ENCODE measurements at places on chromosomes 7 and 10.

DNA sequence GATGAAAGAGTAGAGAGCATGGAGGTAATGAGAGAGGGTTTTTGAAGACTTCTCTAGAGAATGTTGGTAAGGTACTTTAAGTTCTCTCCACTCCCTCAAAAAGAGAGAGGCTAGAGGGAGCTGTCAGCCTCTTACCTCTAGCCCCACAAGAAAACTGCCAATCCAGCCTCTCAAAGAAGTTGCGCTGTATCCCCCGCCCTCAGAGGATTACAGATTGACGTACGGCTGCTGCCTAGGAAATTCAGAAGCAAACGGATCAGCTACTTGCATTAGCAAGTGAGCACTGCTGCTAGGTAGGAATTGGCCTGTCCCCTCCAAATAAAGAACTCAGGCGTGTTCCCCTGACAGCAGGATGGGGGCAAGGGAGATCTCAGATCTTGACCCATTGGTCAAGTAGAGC is 34.2 kb downstream of the TYW1B start:
- no peak for DNase-seq

DNA sequence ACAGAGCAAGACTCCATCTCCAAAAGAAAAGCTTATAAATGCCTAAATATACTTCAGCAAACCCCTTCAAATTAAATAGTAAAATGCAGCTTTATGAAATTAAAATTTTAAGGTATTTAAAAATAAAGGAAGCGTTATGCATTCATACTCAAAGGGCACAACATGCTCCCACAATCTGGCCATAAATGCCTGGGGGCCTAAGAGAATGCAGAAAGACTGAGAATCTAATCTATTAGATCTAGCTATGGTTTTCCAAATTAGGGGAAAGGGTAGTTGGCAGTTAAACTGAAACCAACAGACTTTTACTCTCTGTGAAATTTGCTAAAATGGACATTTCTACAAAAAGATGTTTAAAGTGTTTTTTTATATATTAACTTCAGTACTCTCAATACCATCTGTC is 40.6 kb downstream of the SORBS1 start:
- no peak for DNase-seq

DNA sequence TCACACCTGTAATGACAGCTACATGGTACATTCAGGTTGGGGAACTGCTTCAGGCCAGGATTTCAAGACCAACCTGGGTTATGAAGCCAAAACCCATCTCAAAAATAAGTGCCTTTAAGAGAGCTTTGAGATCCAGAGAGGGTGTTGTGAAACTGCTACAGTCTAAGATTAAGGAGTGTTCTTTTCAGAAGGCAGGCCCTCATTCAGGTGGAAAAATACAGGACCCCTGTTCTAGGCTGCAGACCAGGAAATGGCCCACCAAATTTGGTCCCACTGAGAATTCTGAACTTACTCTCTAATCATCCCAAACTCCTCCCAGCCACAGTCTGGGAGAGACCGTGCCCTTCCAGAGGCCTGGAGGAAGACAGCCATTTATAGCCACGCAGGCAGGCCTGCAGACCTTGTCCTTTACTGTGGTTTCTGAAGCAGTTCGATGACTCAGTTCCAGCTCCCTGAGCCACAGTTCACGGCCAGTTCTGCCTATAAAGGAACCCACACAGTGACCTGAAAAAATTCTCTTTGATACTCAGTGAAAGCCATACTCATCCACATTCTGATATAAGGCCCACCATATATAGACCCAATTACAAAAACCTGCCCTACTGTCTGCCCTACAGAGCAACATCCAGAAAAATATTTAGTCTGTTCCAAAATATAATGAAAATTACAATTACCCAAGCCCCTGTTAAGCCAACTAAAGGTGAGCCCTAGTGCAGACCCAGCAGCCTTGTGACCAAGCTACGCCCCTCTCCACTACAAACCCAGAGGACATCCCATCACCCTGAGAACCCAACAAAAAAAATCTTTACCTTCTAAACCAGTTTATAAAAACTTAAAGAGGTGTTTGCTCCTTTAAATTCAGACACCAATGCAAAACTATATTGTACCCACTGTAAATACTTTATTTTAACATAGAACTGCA is 21.2 kb downstream of the ZNF680 start:
- DNase-seq: no peak

GRCh38 chr7:3466261-3466660 is 165.2 kb downstream of the SDK1 start:
- DNase-seq: no peak

- DNase-seq: no peak
Observed at GRCh38 chr7:149500201-149500600, 2.6 kb upstream of the ZNF746 start.

- DNase-seq: no peak
Observed at GRCh38 chr7:18529239-18529638, 33.7 kb downstream of the HDAC9 start.

DNA sequence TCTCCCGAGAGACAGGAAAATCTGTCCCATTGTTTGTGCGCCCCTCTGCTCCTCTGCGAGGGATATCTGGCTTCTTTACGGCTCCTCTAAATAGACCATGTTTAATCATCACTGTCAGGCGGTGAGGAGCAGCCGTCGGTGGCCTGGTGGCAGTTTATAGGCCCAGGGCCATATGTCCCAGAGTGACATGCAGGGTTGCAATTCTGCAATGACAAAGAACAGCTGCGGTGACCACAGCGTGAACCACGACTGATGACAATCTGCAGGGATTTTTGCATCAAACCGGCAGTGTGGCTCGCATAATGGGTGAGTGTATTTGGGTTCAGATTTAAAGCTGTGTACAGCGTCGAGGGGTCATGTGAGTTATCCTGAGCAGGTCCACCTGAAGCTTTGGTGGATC is 41.5 kb downstream of the GATA3 start:
- no peak for DNase-seq

DNA sequence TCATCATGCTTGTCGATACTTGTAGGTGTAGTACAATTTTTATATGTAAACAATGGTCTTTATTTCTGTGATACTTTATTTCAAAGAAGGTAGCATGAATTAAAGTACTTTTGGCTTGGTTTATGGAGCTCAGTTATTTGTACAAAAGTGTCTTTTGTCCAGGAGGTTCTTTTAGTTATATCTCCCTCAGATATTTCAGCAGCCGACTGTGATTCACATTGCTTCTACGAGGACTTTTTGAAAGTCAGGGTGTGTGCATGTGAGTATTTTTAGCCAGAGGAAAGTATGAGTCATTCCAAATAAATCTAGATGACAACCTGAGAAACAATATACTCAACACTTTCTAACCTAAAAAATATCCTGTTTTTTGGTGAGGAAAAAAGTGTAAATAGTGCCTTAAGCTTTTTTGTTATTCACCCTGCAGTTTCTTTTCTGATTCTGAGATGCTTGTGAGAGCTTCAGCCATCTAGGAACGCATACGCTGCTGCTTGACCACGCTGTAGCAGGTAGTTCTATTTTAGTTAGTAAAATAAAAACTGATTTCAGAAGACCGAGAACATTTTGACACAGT is 595 bp upstream of the SUN1 start:
- no peak for DNase-seq

GRCh38 chr7:122546496-122546895 is 152.4 kb downstream of the RNF133 start:
- no peak for DNase-seq

- peak; percentile 5 for DNase-seq
Observed at GRCh38 chr10:121886997-121887622, 40.7 kb downstream of the ATE1 start.

DNA sequence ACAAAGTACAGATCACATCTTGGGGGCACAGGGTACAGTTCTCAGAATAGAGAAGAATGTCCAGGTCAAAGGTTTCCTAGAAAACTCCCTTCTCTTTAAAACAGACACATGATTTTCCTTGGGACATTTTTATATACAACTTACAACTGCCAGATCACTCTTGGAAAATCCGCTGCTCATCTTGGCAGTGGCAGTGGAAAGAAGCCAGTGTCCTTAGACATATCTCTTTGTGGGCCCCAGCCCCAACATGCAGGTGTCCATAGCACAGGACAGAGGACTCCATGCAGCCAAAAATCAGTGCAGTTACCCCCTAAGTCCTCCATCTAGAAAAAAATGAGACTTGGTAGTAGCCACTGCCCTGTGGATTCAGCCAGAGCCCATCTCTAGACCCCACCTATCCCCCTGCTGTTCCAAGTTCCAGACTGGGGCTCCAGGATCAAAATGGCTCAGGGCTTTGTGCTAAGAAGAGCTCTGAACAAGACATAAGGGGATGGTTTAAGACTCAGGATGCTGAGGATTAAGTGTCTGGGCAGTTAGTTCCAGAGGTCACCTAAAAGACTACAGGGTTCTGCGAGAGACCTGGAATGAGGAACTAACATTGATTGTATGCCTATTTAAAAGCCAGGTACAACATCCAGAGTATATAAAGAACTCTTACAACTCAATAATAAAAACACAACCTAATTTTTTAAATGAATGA is 34.4 kb downstream of the HIPK2 start:
- DNase-seq: no peak

- no peak for DNase-seq
Observed at GRCh38 chr7:150851492-150852370, 586 bp upstream of the AOC1 start.

DNA sequence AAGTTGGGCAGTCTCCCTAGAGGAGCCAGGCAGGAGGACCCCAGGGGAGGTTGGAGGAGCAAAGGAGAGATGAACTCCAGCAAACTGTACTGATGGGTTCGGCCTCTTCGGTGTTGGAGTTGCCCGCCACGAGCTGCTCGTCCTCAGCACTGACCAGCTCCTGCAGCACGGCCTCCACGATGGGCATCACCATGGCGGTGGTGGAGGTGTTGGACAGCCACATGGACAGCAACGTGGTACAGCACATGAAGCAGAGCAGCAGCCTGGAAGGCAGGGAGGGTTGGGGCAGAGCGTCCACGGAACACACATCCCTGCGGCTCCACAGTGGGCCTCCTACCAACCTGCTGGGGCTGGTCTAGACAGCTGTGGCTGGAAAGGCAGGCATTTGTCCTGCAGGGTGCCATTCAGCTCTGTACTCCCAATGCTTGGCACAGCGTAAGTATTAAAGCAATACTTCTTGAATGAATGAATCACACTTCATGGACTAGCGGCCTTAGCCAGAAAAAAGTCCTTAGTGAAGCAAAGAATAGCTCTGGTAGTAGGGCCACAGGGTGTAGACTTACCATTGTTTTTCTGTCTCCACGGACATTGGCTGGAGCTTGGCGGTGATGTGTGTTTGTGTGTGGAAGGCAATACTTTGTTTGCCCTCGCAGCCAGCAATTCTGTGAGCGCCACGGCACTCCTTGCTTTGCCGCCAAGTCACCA is 21.8 kb downstream of the SLC13A4 start:
- no peak for DNase-seq

DNA sequence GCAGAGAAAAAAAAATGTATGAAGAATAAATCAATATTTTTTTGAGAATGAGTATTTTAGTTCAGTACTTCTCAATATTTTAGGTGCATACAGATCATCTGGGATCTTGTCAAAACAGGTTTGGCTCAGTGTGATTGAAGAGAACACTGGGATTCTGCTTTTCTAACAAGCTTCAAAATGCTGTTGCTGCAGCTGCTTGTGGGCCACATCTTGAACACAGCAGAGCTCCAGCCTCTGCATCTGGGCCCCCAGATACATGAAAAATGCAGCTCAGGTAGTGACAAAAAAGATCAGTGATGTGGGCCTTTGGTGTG is 1177.1 kb upstream of the C7orf33 start:
- no peak for DNase-seq

DNA sequence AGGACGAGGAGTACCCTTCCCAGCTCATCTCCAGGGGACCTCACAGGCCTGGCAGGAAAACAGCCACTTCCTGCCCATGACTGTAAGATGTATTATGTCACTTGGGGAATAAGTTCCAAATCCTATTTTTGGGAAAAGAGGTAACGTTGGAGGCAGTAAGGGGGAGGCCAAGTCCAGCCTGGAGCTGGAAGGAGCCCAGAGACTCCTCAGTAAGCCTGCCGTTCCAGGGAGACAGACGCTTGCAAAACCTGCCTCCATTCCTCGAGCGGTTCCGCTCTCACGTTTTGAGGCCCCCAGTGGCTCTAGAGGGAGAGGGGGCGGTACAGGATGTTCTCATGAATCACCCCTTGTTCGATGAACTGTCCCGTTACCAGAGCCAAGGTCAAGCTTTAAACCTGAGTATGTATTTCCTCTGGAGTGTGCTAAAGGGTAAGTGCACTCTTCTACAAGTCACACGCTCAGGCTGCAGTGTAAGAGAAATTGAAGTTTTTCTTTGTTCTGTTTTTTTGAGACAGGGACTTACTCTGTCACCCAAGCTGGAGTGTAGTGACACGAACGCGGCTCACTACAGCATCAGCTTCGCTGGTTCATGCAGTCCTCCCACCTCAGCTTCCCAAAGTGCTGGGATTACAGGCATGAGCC is 45.5 kb upstream of the CYTH3 start:
- no peak for DNase-seq

DNA sequence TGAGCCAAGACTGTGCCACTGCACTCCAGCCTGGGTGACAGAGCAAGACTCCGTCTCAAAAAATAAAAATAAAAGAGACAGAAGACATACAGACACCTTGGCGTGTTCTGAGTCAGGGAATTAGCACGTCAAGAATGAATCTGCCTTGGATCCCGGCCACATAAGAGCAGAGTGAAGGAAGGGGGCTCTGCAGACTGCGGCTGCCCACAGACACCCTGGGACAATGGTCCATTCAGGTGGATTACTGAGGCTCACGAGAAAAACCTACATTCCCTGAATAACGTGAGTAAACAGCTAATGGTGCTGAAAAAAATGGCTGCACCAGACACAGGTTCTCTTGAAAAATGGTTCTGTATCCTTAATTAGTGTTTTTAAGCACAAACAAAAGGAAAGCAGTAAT is 100.1 kb upstream of the FGFR2 start:
- no peak for DNase-seq

GRCh38 chr7:150481186-150481920 is 30.9 kb downstream of the GIMAP8 start:
- peak; percentile 68 for DNase-seq

DNA sequence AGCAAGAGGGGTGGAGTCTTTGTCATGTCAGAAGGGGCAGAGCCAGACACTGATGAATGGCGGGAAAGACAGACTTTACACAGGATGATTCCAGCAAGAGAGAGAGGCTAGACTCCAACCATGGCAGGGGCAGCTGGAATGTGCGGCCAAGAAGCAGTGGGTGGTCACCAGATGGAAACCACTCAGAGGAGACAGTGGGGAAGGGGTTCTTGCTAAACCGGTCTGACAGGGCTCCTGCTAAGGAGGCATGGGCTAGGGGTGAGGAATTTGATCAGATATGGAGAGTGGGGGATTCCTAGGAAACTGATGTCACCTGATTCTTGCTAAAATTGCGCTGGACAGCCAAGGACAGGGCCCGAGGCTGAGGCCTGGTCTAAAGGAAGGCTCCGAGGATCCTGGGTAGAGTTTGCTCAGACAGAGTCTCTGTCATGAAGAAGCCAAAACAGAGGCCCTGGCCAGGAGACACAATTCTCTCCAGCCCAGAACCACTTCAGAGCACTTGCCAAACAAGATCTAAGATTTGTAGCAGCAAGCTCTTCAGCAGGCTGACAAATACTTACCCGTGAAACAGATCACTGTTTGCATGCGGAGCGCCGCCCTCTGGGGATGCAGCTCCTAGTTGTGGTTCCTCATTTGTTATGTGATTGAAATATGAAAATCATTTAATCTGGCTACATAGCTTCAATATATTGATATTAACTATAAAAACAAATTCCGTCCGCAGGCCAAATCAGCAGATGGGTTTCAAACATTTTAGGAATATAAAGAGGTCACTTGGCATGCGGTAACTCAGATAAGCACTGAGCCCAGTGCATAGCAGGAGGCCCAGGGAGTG is 377.0 kb downstream of the TCERG1L start:
- no peak for DNase-seq

GRCh38 chr7:141590666-141591065 is 39.5 kb downstream of the AGK start:
- no peak for DNase-seq

Data from CD8-positive, alpha-beta memory T cell (primary cell).